NCI-H460 (cell line): ENCODE measurements at places on chromosomes 5 and 9. TPM values are rescaled to one million over a fixed set of nuclear protein-coding genes. Genes with fewer than 3 reads are reported as not detected.

- DNase-seq = no peak
These were observed 3.9 kb upstream of the MEF2C start for GRCh38 chr5:88886746-88887341.

- DNase-seq = no peak
These were observed 151.8 kb upstream of the RASA1 start for GRCh38 chr5:87115839-87116364.

DNA sequence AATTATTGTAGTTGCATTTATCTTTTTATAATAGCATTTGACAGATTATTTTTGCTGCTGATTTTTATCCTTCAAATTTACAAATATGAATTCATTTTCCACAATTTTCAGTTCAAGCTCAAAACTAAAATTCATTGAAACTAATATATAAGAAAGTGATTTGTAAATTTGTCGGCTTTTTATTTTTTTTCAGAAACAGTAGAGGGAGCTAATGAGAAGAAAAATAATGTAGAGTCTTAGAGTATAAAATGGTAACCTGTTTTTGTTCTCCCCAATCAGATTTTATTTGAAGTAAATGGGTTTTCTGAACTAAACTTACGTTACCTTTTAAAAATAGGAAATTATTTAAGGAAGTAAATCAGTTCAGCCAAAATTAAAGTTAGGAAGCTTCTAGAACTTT is 19.2 kb downstream of the PRRC1 start:
- no peak for DNase-seq

- DNase-seq = peak; percentile 75
These were observed 27.9 kb upstream of the CTNNA1 start for GRCh38 chr5:138725153-138725817.

DNA sequence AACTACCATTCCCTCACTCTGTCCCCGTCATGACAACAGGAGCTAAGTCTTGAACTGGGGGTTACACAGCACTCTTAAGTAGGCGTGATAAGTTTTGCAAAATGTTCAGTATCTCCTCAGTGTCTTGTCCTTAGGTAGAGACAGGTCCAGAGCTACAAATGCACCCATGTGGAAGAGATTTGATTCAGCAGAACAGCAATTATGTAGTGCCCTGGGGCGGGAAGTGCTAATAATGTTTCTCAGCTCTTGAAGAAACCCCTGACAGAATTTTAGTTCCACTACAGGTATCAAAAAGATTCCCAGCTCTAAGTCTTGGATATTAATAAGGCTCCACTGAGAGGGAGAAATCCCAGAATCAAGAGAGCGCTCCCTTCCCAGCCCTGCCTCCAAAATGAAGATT is 49.6 kb downstream of the DCP2 start:
- no peak for DNase-seq

GRCh38 chr5:31469886-31470285 is 62.0 kb downstream of the DROSHA start:
- no peak for DNase-seq

DNA sequence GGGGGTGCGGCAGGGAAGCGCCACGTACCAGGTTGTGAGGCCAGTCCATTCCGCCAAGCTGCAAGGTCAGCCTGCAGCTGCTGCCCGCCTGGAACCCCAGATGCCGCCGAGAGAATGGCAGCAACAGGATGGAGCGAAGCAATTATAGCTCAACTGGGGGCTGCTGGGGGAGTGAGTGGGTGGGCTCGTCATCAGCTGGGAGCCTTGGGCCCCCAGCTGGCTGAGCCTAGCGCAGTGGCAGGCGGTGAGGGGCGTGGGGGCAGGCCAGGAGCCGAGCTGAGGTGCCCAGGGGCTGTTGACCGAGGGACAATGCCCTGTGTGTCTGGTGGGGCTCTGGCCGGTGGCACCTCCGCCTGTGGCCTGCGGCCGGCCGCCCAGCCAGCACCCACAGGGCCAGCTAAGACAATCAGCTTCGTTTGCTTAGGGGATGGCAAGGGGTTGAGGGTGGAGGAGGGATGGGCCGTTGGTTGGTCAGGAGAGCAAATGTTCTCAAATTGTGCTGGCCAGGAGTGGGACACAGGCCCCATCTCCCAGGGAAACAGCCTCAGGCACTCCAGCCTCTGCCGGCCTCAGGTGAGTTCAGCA is at the start of gene IL17B:
IL17B (minus strand) TSS at position 116 of the 585 bp plus-strand sequence; CDS start at position 49, 67 bp downstream.
- DNase-seq = no peak

GRCh38 chr5:118921866-118922265 is 66.5 kb downstream of the DTWD2 start:
- no peak for DNase-seq

The FOXD1 gene
- 15.6 and 16.6 TPM in 2 replicates for total RNA-seq
